Astrocyte of the cerebellum (primary cell): ENCODE measurements at places on chromosomes 12 and 14.

GRCh38 chr12:85445060-85445938 lies 165.3 kb downstream of the ALX1 start:
- DNase-seq: no peak

- no peak for DNase-seq
These were observed 29.7 kb downstream of the MGAT4C start for GRCh38 chr12:86226481-86226880.

GRCh38 chr14:36514278-36515104 lies 5.5 kb downstream of the NKX2-1 start:
- DNase-seq: no peak

- no peak for DNase-seq
These were observed 8.0 kb downstream of the AGAP2 start for GRCh38 chr12:57730336-57731067.

GRCh38 chr12:14906114-14906513 lies 20.5 kb upstream of the MGP start:
- DNase-seq: no peak

GRCh38 chr14:93103392-93104080 lies 12.2 kb downstream of the ITPK1 start:
- no peak for DNase-seq

GRCh38 chr12:38771871-38772270 lies 133.5 kb downstream of the CPNE8 start:
- no peak for DNase-seq

DNA sequence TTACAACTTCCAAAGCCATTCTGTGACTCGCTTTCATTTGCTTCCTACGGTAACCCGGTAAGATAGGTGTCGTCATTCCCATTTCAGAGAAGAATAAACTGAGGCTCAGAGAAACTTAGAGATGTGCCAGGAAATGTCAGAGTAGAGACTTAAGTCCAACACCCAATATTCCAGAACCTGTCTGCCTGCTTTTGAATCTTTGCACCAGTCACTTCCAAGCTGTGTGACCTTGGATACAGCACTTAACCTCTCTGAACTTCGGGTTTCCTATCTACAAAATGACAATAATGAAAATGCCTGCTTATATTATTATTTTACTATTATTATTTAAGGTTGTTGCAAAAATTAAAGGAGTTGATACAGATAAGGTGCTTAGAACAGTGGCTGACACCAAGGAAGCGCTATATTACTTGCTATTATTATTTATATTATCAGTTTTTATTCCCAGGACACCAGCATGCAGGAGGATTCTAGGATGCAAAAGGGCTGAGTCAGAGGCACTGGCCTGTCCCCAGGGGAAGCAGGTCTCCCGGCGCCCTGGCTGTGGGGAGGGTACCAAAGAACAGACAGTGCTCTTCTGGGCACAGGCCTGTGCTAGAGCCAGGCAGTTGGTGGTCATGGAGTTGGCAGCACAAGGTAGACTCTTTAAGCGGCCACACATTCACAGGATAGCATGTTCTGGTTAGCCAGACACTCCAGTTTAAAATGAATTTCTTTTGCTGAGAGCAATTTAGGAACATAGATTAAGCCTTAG lies 5.4 kb downstream of the HSPB8 start:
- DNase-seq: no peak

DNA sequence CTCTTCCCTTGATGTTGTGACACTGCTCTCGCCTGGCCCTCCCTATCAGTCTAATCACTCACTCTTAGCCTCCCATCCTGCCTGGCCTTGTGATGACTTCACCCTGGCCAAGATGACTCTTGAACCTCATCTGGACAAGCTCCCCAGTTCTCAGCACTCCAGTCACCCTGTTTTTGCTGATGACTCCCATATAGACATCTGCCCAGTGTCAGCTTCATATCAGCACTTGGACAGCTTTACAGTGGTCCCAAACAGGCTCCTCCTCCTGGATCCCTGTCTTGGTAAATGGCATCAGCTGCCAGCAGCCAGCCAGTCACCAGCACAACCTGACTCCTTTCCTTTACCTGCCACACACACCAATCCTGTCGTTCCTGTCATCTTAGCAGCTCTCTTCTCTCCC lies 104.2 kb downstream of the POLR3B start:
- DNase-seq: no peak

GRCh38 chr12:124376435-124376834 lies 81.5 kb downstream of the RFLNA start:
- DNase-seq: no peak

GRCh38 chr14:93079321-93079720 lies 36.4 kb downstream of the ITPK1 start:
- no peak for DNase-seq

- DNase-seq: no peak
These were observed 15.5 kb downstream of the TPCN1 start for GRCh38 chr12:113236539-113237399.

DNA sequence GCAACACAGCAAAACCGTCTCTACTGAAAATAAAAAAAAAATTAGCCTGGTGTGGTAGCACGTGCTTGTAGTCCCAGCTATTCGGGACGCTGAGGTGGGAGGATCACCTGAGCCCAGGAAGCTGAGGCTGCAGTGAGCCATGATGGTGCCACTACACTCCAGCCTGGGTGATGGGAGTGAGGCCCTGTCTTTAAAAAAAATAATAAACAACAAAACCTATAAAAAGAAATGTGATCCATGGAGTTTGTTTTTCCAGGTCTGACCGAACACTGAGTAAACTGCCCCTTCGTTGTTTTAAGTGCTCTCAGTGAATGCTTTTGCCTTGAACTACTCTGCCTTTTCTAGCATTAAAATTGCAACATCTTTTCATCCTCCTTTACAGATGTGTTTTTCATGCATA lies 76.8 kb downstream of the TESC start:
- no peak for DNase-seq

GRCh38 chr12:32440120-32440865 lies 40.9 kb downstream of the FGD4 start:
- no peak for DNase-seq

- DNase-seq: peak; percentile 94
These were observed 117.6 kb downstream of the SCARB1 start for GRCh38 chr12:124745891-124746570.

- DNase-seq: no peak
These were observed 644 bp downstream of the TSPAN31 start for GRCh38 chr12:57745485-57745881.

DNA sequence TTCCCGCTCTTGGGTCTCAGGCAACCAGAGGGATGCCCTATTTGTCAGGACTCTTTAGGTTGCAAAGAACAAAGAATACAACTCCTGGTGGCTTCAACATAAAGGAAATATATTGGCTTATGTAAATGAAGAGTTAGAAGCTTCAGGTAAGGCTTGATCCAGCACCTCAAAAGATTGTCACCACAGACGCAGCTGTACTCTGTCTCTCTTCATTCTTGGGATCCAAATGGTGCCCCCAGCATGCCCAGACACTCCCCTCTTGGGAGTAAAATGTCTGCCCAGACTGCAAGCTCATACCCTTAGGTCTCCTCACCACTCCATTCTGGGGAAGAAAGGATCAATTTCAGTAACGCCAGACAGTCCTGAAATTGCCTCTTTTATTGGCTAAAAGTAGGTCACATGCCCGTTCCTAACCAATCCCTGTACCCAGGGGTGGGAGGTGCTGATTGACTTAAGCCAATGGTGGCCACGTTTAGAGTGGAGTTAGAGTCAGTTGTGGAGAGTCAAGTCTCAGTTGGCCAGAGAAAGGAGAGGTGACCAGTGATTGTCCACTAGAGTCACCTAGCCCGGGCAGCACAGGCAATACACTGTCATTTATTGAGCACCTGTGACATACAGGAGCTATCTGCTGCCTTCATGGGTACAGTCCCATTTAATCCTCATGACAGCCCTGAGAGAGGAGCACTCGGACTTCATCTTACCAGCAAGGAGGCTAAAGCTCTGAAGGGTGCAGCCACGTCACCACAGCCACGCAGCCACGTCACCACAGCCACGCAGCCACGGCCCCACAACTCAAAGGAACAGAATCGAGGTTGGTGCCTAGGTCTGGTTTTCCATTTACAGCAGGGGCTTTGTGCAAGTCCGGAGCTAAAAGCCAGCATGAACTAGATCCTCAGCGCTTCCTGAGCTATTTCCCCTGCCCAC lies 19.7 kb upstream of the BEGAIN start:
- no peak for DNase-seq

DNA sequence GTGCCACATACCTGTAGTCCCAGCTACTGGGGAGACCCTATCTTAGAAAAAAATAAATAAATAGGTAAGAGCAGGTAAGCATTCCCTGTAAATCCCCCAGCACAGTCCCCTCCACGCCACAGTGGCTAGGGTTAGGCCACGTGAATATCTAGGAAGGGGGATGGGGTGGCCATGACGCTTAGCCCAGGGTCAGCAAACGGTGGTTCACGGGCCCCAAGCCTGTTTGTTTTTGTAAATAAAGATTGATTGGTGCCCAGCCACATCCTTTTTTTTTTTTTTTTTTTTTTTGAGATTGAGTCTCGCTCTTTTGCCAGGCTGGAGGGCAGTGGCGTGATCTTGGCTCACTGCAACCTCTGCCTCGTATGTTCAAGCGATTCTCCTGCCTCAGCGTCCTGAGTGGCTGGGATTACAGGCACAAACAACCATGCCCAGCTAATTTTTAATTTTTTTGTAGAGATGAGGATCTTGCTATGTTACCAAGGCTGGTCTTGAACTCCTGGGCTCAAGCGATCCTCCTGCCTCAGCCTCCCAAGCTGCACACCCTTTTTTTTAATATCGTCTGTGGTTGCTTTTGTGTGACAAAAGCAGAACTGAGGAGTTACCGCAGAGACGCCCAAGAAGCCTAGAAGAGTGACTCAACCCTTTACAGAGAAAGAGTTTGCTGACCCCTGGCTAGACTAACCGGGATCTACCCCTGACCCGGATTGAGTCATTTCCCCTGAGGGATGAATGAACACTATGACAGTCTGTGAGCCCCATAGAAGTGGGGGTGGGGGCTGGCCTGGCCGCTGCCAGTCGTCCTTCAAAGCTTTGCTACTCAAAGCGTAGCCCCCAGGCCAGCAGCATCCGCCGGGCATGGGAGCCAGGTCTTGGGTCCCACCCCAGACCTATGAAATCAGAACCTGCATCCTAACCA lies 113.7 kb upstream of the NCOR2 start:
- peak; percentile 68 for DNase-seq

DNA sequence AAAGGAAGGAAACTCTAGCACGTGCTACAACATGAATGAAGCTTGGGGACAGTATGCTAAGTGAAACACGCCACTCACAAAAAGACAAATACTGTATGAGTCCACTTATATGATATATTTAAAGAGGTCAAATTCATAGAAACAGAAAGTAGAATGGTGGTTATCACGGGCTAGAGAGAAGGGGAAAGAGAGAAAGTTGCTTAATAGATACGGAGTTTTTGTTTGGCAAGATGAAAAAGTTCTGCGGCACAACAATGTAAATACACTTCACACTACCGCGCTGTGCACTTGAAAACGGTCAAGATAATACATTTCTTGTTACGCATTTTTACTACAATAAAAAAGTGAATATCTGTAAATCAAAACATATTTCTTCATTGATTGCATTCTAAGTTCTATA lies 37.3 kb downstream of the FBLN5 start:
- no peak for DNase-seq

DNA sequence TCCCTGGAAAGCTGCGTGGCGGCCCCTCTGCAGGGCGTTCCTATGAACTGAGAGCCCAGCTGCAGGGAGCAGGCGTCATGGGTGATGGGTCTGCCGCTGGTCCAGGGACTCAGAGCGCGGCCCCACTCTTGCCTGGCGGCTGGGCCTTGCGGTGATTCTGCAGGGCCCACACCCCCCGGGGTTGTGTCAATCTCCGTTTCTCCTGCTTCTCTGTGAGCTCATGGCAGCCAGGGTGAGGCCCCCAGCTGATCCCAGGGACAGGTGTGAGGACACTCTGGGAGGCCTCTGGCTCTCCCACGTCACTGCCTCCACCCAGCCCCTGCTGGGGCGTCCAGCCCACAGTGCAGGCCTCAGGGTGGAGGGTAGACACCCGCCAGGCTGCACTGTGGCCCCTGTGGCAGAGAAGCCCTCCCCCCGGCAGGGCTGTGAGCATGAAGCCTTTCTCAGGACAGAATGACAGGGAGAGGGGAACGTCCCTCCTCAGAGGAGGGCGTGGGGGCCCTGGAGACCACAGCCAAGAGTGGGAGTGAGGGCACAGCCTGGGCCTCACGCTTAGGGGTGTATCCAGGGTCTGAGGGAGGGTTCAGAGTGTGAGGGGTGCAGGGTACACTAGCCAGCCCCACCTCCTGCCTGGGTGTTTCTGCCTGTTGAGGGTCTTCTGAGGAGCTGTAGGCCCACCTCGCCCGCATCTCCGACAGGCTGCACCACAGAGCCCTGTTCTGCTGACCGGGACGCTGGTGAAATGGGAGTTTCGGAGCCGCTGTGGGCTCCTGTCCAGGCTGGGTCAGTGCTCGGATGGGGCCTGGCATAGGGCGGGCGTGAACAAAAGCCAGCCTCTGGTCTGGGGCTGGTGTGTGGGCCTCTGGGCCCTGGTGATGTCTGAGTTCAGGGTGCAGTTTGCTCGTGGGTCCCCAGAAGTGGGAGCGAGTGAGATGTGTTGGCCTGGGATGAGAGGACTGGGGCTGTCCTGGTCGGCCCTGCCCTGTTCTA lies 26.7 kb upstream of the CRIP2 start:
- no peak for DNase-seq

GRCh38 chr14:68619790-68620574 lies 172.9 kb downstream of the ZFP36L1 start:
- no peak for DNase-seq

DNA sequence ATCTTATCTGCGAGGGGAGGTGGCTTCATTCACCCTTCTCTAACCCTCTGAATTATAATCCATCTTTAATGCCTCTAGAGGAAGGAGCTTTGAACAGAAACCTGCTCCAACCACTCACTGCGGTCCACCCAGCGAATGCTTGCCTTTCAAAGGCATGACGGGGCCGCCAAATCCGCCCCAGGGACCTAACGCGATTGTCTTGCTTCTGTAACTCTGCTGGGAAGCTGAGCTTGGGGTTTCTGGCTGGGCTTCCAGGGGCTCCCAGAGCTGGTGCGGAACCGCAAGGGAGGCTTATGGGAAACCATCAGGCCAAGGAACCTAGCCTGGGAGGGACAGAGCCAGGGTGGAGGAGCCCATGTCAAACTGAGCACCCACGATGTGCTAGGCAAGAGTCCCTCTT lies 231.2 kb upstream of the LHX5 start:
- DNase-seq: no peak

DNA sequence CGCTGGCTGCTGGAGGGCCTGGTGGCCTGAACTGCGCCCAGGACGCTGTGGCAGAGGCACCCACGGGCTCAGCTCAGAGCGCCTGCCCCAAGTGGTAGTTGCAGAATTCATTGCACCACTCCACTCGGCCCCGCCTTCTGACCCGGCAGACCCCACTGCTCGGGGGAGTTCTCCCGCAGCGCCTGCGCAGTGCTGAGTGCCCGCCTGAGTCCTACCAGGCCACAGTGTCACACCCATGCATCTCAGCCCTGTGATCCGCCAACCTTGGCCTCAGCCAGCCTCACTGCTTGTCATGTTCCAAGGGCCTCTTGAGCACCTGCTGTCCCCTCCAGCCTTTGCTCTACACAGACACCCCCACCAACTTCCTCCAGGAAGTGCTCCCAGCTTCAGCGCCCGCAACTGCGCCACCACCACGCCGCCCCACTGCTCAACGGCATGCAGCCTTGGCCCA lies 12.2 kb downstream of the DEGS2 start:
- DNase-seq: no peak

GRCh38 chr12:7498809-7499208 lies 4.8 kb downstream of the CD163 start:
- peak; percentile 31 for DNase-seq

- no peak for DNase-seq
These were observed 361.1 kb upstream of the CLEC14A start for GRCh38 chr14:38616959-38617358.

GRCh38 chr14:61184112-61184511 lies 97.0 kb downstream of the TMEM30B start:
- peak; percentile 67 for DNase-seq
